Activated T-cell treated with anti-CD3 and anti-CD28 coated beads, Interleukin-2, amount 50 U/mL, for 72 hours (primary cell): ENCODE measurements at places on chromosomes 7 and 10.

DNA sequence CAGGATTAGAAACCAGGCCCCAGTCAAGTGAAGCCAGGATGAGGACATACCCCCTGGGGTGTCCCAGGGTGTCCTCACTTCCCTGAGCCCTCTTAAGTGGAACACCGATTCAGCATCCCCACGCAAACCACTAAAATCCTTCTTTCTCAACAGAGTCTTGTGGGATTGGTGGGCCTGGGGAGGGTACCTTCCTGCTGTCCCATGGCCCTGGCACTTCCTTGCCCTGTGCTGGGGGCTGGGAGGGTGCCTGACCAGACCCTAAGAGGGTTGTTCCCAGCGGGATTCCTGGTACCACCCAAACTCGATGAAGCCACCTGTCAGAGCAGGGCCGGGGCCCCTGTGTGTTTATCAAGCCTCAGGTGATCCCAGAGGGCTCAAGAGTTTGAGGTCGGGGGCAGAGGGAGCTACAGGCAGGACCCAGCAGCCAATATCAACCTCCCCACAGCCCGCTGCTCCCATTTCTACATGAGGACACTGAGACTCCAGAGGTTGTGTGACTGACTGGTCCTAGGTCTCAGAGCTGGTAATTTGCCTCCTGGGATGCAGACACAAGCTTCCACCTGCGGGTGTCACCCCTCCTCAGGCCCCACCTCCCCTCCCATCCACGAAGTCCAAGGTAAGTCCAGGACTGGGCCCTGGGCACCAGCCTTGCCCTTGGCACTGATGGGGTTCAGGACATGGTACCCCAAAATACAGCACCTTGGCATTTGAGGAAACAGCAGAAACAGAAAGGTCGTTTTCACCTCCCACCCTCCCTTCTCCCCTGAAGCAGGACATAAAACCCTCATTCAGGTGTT lies 31.4 kb downstream of the OAT start:
- DNase-seq = no peak

DNA sequence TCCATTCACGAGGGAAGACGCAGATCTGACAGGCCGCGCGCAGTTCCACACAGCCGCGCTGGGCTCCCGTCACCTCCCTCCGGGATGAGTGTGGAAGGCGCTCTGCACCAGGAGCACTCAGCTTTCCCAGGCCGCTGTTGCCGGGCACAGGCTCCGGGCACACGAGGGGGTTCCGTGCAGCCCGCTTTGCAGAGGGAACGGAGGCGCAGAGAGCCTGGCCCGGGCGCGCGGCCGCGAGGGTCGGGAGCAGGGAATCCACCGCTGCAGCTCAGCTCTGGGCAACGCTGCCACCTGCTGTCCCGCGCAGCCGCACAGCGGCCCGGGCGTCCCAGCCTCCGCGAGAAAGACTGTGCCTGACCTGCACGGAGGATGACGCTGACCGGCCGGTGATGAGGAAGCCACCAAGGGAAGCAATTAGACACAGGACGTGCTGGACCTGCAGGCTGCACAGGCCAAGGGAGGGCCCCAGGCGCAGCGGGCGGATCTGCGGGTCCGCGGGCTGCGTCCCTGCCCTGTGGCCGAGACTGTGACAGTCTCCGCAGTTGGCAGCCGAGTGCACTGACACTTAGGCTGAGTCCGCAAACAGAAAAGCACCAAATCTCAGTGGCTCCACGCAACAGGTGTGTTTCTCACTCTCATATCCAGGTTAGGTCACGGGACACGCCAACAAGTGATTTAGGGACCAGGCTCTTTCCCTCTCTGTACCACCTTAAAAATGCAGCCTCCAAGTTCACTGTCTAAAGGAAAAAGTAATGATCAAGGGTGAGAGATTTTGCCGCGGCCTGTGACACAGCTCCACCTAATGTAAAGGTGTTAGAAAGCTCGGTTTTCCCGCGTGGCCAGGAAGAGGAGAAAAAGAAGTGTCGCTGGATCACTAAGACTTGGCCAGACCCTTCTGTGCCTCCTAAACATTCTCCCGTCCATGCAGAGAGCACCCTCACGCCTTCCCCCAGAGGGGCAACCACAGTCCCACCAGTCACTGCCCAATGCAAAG lies 94.5 kb downstream of the SEC61G start:
- DNase-seq = peak; percentile 19

DNA sequence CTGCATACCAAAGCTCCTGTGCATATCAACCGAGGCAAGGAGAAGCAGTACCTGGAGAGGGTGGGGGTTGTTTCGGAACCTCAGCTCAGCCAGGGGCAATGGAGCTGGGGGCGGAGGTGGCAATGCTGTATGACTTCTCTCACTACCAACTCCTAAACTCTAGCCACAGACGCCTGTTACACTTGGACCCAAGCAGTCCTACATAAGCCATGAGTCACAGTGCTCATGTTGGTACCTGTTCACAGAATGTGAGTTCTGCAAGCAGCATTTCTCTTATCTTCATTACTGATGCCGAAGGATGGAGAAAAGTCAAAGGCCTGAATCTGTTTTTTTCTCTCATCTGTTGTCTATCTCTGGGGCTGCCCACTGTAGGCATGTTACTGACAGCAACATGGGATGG lies 3.2 kb upstream of the RAB18 start:
- no peak for DNase-seq

GRCh38 chr7:153034791-153035190 lies 275.2 kb downstream of the ACTR3B start:
- no peak for DNase-seq

DNA sequence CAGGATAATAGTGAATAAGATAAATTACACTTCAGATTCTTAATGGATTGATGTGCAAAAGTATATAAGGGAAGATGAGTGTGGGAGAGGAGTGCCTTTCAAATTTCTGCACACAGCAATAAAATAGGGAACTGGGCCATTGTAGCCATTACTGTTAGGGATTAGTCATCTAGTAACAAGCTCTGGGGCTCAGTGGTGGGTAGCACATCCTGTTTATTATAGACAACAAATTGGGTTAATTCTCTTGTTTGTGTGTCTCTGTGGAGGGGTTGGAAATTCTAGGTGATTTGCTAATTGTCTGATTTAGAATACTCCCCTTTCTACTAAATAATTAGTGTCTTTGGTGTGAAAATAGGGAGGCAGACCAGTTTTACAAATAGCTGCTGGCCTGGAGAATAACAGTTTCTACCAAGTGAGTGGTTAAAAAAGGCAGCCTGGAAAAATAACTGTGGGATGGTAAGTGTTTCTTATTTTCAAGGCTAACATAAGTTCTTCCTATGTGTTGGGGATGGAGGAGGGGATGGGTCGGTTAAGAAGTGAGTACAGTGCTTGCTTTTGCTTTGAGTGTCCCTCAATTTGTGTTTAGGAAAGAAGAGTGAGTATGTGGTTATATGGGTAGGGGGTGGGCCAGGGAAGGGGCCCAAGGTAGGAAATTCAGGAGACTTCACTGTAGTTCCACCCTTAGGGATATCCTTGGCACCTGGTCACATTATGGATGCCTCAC lies 43.3 kb upstream of the TMEM248 start:
- no peak for DNase-seq

DNA sequence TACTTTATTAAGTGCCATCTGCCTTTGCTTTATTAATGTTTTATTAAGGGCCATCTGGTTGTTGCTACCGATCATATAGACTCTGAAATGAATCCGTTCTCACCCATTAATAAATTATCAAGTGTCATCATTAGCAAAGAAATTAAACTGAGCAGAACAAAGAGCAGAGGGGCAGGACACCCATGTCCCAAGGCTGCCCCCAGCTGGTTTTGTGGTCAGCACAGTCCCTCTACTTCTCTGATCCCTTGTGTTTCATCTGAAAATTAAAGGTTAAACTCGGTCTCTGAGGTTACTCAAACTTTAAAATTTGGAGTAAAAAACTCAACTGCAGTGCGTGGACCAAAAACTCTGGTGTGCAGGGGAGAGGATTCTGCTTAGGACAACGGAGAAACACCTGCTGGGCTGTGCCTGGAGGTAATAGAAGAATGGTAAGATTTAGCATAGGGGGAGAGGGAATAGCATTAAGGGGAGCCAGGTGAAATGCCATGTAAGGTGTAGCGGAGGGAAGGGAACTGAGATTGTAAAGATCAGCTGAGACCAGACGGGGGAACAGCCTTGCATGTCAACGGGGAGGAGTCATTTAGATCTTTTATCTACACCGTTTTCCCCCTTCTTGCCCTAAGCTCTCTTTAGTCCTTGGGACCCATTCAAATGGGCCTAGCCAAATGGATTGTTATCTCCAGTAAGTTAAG lies 10.8 kb upstream of the GSDME start:
- DNase-seq = no peak

DNA sequence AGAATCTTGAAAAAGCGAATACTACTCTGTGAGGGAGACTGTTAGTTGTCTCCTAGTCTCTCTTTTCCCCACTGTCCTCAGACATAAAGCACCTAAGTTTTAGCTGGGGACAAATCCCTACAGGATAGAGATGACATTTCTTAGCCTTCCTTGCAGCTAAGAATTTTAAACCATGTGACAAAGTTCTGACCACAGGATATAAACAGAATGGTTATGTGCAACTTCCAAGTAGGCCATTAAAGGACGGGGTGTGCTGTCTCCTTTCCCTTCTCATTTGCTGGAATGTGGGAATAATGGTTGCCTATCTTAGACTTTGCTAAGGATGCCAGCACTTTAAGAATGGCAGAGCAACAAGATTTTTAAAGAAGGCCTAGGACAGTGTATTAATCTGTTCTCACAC lies 74.9 kb upstream of the PRPS1L1 start:
- no peak for DNase-seq

DNA sequence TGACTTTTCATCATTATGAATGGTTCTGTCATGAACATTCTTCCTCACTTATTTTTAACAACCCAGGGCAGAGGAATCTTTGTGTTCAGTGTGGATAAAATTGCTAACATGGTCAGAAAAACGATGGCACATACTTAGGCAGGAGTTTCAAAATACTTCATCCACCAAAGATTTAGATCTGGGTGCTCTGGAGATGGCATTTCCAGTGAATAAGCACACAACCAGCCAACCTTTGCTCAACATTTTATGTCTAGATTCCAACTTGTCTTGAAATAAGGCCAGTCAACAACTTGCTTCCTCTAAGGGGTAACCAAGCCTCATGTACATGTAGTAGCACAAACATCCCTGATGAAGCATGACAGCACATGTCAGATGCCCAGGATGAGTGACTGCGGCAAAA lies 33.4 kb upstream of the ADRB1 start:
- DNase-seq = no peak

DNA sequence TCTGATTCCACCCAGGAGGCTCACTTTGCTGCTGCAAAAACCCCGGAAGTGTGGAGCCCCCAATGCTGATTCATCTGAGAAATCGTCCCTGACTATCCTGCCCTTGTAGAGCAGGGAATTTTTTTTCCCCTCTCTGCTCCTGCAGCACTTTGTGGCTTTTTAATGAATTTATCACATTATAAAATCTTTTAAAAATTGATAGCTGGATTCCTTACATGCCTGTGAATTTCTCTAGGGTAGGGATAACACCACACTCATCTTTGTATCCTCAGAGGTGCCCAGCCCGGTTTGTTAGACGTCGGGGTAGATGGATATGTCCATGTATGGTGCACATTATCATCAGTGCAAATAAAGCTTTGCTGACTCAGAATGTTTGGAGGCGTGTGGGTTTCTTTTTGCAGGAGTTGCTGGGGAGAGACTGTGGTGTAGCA lies 185.7 kb downstream of the STK31 start:
- no peak for DNase-seq

DNA sequence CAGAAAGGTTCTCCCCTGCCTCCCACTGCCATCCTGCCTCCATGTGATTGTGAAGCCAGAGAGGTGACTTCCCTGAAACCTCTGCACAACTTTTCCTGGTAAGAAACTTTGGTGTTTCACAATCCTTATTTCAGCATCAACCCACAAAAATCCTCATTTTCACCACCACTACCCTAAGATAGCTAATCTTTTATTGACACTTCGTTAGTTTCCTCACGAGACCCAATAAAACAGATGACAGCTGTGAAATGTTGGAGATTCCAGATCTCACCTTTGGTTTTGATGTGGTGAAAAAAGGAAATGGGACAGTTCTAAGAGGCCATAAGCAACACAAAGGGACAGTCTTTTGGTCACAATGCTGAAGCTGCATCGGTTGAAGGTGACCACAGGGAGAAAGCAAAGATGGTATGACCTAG lies 59.9 kb upstream of the TM9SF3 start:
- DNase-seq = no peak

GRCh38 chr7:130091999-130092398 lies 21.7 kb downstream of the KLHDC10 start:
- DNase-seq = no peak

- DNase-seq = no peak
These were observed 168.2 kb downstream of the SH3PXD2A start for GRCh38 chr10:103687172-103687571.

- DNase-seq = no peak
These were observed 67.4 kb upstream of the LRRC4 start for GRCh38 chr7:128098629-128099028.

DNA sequence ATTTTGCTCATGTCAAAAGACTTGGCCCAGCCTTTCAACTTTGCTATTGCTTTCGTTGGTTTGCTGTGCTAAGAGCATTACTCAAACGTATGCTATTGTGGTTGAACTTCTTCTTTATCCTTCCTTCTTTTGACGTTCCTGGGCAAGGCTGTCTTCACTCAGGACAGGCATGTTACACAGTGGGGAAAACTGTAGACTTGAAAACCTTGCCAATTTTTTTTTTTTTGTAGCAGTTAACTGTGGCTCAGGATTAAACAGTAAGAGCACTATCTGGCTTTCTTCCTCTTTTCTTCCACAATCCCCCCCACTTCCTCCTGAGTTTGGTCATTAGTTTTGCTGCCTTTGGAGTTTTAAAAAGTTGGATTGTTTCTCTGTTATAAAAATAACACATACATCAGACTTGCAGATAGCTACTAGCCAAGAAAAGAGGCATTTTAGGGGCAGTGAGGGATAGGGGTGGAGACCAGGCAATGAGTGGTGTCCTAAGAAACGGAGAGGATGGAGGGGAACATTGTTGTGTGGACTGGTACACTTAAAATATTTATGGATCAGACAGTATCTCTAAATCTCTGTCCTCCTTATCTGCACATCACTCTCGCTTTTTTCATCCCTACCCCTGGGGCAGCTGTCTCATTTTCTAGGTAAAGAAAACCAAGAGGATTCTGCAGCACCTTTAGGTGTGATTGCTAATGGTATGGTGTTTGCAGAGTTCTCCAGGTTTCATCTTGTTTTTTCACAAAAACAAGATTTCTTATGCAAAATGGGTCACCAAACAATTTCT lies 181.7 kb downstream of the LRMDA start:
- no peak for DNase-seq

- no peak for DNase-seq
These were observed 58.1 kb downstream of the CAV1 start for GRCh38 chr7:116582806-116583444.

DNA sequence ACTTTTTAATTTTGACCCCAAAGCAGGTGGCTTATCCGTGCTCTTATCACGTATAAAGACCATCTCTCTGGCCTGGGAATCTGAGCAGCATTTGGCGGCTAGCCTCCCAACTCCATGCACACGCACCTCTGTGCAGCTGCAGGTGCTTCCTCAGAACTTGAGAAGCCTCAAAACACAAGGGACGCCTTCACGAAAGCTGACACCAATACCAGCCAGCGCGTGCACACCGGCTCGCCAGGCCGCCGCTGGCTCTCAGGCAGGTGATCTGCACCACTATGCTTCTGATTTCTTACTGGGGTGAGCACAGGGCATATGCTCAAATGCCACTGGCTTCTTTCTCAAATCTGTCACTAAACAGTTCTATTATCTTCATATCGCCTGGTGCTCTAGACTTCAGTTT lies 145.0 kb downstream of the PARD3 start:
- no peak for DNase-seq
